ENCODE measurements at places on chromosomes 11 and 22. TPM values are rescaled to one million over a fixed set of nuclear protein-coding genes. Genes with fewer than 3 reads are reported as not detected.

DNA sequence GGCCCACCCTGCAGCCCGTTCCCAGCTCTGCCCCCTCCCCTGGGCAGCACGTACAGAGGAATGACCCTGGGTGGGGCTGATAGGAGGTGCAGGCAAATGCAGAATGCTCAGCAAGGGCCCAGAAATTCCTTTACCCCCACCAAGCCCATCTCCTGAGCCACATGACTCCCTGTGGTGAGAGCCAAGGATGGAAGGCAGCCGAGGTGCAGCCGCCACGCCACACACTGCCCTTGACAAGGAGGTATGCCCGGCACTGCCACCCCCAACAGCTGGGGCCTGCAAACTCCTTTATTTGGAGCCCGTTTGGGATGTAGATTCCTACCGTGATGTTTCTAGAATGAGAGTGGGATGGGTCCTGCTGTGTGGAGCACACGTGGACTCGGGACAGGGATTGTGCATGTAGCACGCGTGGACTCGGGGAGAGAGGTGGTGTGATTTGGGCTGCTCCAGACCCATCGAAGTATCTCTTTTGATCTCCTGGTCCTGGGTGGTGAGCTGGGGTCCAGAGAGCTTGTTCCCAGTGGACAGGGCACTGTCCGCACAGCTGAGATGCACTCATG, 12.9 kb downstream of the GTSE1 start:
- no peaks in the 10 kb centered on the region for H3K36me3 ChIP-seq
- no peak for DNase-seq
- H3K4me3 ChIP-seq = no peak overlapping the region
- no peak overlapping the region for H3K27ac ChIP-seq
- H3K4me1 ChIP-seq = no peaks in the 10 kb centered on the region
- H3K27me3 ChIP-seq = no peaks in the 10 kb centered on the region

DNA sequence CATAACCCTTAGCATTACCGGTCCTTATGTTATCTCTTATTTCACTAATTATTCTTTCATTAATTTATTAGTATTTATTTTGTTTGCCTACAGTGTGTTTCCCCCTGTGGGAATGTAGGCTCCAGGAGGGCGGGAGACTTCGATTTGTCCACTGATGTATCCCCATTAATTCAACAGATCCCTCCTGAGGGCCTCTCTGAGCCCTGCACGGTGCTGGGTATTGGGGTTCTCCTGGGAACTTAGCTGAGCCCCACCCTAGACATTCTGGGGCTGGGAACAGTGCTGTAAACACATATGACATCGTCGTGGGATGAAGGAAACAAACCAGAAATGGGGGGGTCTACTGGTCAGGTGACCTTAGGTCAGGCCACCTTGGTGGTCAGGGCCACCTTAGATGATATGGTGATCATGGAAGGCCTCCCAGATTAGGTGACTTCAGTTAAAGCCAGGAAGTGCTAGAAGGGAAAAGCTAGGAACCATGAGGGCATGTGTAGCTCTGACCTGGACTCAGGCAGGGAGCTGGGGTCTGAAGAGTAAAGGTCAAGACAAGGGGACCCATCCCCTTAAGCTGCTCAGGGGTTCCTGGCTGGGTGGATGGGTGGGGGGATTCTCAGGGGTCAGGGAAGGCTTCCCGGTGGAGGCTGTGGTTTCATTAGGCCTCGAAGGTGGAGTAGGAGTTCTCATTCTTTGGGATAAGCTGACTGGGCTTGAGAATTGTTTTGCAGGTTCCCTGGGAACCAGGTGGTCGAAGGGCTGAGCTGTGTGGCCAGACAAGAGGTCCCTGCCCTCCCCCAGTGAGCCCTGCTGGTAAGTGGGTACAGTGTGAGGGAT, 1.0 kb downstream of the PHETA2 start:
- no peaks in the 10 kb centered on the region for H3K27me3 ChIP-seq
- peak overlapping the region; percentile 82 for H3K4me3 ChIP-seq
- peaks cover 4% of the 10 kb centered on the region for H3K36me3 ChIP-seq
- DNase-seq = peak; percentile 39
- H3K4me1 ChIP-seq = peaks cover 22% of the 10 kb centered on the region

- no peaks in the 10 kb centered on the region for H3K4me1 ChIP-seq
- peaks cover 2% of the 10 kb centered on the region for H3K27me3 ChIP-seq
- no peak for DNase-seq
- no peak overlapping the region for H3K4me3 ChIP-seq
- H3K36me3 ChIP-seq = no peaks in the 10 kb centered on the region
- no peak overlapping the region for H3K27ac ChIP-seq
These were observed 44.0 kb downstream of the SMIM38 start for GRCh38 chr11:69199583-69200315.

DNA sequence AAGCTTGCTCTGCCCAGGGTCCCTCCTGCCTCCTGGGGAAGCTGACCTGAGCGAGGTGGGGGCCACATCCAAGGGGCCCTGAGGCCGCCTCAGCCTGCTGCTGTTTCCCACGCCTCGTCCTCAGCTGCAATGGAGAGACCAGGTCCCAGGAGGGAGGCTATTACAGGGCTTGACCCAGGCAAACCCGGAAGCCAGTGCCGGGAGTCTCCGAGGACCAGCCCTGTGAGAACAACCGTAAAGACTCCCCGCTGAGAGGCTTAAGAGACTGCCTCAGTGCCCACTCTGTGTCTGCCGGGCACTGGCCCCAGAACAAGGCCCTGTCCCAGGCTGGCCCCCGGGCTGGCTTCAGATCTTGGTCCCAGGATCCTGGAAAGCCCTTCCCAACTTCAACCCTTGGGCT, 124.3 kb upstream of the FGF3 start:
- H3K4me3 ChIP-seq = no peak overlapping the region
- no peak overlapping the region for H3K27ac ChIP-seq
- no peaks in the 10 kb centered on the region for H3K36me3 ChIP-seq

Gene RIN1
- 5.7 TPM for total RNA-seq

Gene IRAG1
- 4.1 TPM for total RNA-seq

DNA sequence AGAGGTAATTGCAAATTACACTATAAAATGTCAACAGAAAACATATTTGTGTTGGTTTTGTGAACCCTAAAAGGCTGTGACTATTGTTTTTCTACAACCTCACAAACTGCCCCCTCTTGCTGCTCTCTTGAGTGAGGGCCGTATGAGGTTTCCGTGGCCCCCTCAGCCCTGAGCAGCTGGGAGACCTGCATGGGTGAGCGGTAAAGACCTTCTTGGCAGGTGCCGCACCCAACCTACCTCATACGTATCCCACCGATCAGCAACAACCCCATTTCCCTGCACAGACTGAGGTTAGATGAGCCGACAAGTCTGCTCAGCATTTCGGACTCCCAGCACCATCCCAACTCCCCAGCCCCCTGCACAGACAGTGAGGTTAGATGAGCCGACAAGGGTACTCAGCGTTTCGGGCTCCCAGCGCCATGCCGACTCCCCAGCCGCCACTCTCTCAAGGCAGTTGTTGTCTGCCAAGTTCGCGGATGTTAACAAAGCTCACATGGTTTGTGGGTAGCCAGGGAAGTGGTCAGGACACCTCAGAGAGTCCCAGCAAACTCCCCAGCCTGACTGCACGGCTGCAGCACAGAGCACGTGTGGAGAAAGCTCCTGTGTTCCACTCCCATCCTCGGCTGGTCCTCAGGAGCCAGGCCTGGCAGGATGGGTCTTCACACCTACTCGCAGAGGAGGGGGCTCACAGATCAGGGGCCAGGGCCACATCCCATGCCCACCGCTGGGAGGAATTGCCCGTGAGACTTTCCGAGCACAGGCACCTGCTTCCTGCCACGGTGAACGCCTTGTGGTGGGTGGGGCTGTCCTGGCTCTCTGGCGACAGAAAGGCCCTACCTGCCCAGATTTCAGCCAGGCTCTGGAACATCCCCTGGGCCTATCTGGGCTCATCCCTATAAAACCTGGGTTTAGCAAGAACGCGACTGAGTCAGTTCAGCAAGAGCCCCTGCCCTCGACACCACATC, 502.9 kb downstream of the BRD1 start:
- H3K4me3 ChIP-seq = no peak overlapping the region
- H3K36me3 ChIP-seq = no peaks in the 10 kb centered on the region
- peak; percentile 19 for DNase-seq
- H3K4me1 ChIP-seq = no peaks in the 10 kb centered on the region

Gene JAM3
- 12.7 TPM for total RNA-seq

DNA sequence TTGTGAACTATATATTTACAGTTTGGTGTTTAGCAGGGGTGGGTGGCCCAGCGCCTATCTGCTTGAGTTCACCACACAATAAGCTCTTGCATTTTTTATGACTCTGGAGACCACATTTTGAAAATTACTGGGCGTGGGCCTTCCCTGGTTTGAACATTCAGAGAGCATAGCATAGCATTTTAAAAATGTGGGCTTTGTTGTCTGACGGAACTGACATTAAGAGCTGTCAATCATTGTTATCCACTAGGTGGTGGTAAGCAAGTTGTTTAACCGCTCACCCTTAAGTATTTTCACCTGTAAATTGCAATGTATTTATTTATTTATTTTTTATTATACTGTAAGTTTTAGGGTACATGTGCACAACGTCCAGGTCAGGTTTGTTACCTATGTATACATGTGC, 1.0 kb downstream of the NLRP14 start:
- H3K27me3 ChIP-seq = no peaks in the 10 kb centered on the region
- no peak overlapping the region for H3K4me3 ChIP-seq
- H3K36me3 ChIP-seq = no peaks in the 10 kb centered on the region
- no peak for DNase-seq

- no peaks in the 10 kb centered on the region for H3K36me3 ChIP-seq
- DNase-seq = peak; percentile 86
- H3K4me1 ChIP-seq = peaks cover 21% of the 10 kb centered on the region
- peak overlapping the region; percentile 94 for H3K27ac ChIP-seq
These were observed 59.2 kb upstream of the ATXN10 start for GRCh38 chr22:45612451-45612901.

DNA sequence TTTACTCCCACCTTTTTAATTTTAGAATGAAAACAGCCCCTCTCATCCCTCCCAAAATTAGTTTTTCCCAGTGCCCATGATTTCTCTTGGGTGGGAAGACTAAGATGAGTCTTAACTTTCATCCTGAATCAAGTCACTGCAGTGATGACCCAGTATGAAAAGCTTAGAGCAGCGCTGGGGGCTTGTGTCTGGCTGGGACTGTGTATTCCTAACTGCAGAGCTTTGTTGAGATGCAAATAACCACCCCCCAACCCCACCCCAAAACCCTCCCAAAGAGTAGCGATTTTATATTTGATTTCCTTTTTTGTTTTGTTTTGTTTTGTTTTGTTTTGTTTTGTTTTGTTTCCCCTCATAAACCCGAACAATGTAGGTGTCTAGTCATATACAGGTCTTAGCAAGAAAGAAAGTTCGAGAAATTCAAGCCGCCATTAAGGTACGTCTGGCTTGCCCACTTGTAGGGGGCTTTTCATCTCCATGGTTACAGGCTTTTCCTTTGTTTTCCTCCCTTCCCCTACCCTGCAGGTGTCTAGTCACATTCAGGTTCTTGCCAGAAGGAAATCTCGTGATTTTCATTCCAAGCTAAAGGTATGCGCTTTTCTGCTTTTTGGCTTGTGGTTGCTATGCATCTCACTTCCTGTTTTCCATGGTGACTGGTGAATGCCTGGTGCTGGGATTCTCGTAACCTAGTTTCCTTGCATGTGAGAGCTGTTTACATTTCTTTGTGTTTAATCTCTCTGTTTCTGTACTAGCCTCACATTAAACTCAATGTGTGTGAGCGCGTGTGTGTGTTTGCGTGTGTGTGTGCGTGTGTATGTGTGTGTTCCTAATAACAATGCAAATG, 144.6 kb upstream of the RASSF10 start:
- H3K36me3 ChIP-seq = no peaks in the 10 kb centered on the region
- H3K4me1 ChIP-seq = peaks cover 29% of the 10 kb centered on the region
- DNase-seq = no peak
- no peak overlapping the region for H3K27ac ChIP-seq

DNA sequence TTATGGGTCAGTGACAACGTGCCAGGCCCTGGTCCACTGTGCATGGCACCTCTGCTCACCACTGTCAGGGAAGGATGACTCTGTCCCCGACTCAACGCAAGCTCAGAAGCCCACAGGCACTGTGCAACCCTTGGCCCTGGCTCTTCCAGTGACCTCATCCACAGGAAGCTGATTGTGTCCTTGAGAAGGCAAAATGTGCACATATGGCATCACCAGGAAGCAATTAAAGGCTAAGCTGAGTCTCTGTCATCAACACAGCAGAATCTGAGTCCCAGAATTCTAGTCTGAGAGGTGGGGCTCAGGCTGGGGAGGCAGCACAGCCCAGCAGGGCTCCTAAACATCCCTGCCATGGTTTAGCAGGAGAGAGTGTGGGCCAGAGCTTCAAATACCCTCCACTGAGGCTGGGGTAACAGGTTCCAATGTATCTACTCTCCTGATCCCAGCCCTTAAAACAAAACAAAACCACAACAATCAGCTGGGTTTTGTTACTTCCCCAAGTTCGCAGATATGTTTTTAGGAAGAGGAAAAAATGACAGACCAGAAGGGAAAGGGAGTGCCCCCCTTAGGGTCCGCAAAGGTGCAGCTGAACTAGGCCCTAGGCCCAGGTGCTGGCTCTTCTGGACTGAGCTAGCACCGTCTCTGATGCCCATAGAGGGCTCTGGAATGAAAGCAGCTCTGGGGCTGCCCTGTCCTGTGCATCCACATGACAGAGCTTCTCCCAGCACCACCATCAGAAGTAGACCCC, 33.5 kb upstream of the GNAZ start:
- no peak overlapping the region for H3K4me3 ChIP-seq
- H3K27ac ChIP-seq = no peak overlapping the region
- H3K27me3 ChIP-seq = peaks cover 22% of the 10 kb centered on the region

Gene VSIG10L2
- total RNA-seq = not detected

- H3K4me3 ChIP-seq = peak overlapping the region; percentile 81
- H3K4me1 ChIP-seq = peaks cover 60% of the 10 kb centered on the region
- H3K36me3 ChIP-seq = no peaks in the 10 kb centered on the region
These were observed 2.2 kb downstream of the TNKS1BP1 start for GRCh38 chr11:57322256-57323166.

- H3K4me3 ChIP-seq = no peak overlapping the region
- H3K27ac ChIP-seq = no peak overlapping the region
- H3K4me1 ChIP-seq = no peaks in the 10 kb centered on the region
- DNase-seq = no peak
- no peaks in the 10 kb centered on the region for H3K36me3 ChIP-seq
These were observed 139.2 kb downstream of the GUCY1A2 start for GRCh38 chr11:106879029-106879428.

Gene BAD
- 29.8 TPM for total RNA-seq

DNA sequence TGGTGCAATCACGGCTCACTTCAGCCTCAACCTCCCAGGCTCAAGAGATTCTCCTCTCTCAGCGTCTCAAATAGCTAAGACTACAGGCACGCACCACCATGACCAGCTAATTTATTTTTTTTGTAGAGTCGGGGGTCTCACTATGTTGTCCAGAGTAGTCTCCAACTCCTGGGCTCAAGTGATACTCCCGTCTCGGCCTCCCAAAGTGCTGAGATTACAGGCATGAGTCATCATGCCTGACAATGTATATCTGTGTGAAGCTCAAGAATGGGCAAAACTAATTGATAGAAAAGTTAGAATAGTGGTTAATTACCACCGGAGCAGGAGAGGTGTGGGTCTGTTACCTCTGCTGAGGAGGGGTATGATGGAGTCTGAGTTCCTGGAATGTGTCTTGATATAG, 9.1 kb upstream of the SLC43A3 start:
- H3K27ac ChIP-seq = no peak overlapping the region
- H3K4me3 ChIP-seq = no peak overlapping the region
- H3K36me3 ChIP-seq = no peaks in the 10 kb centered on the region
- no peaks in the 10 kb centered on the region for H3K27me3 ChIP-seq
- no peaks in the 10 kb centered on the region for H3K4me1 ChIP-seq
- no peak for DNase-seq

- H3K27ac ChIP-seq = no peak overlapping the region
- no peak overlapping the region for H3K4me3 ChIP-seq
- H3K4me1 ChIP-seq = peaks cover 22% of the 10 kb centered on the region
- H3K27me3 ChIP-seq = no peaks in the 10 kb centered on the region
These were observed 1.1 kb upstream of the CD81 start for GRCh38 chr11:2375964-2376551.

Measured in psoas muscle (tissue), 8 donors.